ENCODE measurements at places on chromosomes 4 and X.

- no peak for ATAC-seq
Measured at GRCh38 chr4:86613734-86614133, 19.6 kb downstream of the PTPN13 start.

- no peak for ATAC-seq
Measured at GRCh38 chr4:30610361-30610760, 109.8 kb upstream of the PCDH7 start.

GRCh38 chr4:17773135-17773698, 8.2 kb downstream of the FAM184B start:
- no peak for ATAC-seq

DNA sequence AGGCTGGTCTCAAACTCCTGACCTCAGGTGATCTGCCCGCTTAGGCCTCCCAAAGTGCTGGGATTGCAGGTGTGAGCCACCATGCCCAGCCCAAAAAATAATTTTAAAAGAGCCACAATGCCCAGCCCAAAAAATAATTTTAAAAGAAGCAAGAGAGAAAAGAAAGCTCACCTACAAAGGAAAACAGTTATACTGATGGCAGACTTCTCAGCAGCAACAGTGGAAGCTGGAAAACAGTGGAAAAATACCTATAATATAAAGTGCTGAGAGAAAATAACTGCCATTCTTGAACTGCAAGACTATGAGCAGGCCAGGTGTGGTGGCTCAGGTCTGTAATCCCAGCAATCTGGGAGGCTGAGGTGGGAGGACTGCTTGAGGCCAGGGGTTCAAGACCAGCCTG, 13.3 kb upstream of the HMGB2 start:
- no peak for ATAC-seq

GRCh38 chr4:181376058-181376457, 867.1 kb upstream of the TENM3 start:
- ATAC-seq: no peak

DNA sequence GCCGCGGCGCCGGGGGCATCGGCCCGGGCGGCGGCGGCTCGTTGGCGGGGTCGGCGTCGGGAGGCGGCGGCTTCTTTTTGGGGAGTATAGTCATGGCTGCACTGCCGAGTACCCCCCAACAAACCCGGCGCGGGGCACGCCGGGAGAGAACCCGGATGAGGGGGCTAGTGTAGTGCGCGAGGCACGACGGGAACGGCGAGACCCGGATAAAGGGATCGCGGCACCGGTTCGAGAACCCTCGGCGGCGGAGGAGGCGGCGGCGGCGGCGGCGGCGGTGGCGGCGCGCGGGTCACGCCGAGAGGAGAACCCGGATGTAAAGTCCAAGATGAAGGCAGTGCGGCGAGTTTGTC, at the start of gene OTUD5:
OTUD5 (minus strand) TSS at position 131 of the 350 bp plus-strand sequence; CDS start at position 94, 37 bp downstream.
- peak; percentile 62 for ATAC-seq

GRCh38 chrX:154374313-154375155, at the start of gene FLNA:
Gene FLNA (minus strand): TSS chrX:154374634. CDS start chrX:154371245, 3,389 bp downstream.
- ATAC-seq: no peak

GRCh38 chrX:15930585-15930984, 76.0 kb upstream of the AP1S2 start:
- no peak for ATAC-seq

DNA sequence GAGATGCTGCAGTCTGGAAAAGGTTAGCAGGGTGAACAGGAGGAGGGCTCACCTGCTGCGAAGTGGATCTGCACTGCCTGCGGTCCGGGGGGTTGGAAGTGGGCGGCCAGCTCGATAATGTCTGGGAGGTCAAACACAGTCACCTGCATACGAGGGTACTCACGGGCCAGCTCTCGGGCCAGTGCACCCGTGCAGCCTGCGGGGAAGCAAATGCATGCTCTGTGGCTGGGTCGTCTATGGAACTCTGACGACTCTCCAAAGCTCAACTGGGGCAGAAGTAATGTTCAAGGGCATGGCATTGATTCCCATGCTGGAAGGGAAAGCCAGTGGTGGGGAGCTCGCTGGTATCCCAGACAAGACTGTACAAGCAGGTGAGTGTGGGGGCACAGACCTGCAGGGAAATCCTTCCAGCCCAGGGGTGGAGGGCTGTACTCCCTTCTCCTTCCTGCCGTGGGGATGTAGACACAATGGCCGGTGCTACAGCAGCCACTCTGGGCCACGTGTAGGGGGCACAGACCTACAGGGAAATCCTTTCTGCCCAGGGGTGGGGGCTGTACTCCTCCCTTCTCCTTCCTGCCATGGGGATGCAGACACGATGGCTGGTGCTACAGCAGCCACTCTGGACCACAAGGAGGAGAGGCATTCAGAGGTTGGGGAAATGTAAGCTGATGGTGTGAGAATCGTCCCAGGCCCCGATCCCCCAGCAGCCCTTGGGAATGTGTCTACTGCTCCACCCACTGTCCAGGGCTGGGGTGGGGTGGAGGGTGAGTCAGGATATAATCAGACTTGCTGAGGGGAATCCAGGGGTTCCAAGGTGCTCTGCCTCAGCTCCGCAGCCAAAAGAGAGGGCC, 26.2 kb upstream of the SLC25A6 start:
- no peak for ATAC-seq

GRCh38 chrX:38052096-38052495, 45.7 kb downstream of the SYTL5 start:
- peak; percentile 28 for ATAC-seq

DNA sequence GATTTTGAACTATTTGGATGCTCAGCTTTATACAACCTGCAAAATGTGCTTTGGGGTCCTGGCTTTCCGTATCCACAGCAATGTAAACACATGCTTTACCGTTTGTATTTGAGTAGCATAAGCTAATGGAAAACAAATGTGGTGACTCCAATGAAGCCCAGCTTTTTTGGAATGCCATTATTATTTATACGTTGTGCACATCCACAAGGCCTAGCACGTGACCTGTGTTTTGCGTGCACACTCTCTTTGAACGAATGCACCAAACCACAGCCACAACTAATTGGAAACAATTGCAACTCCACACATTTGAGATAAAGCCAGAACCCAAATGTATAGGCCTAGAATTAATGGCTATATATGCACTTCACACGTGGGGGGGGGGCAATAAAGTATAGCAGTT, 189.5 kb upstream of the GPC4 start:
- no peak for ATAC-seq

DNA sequence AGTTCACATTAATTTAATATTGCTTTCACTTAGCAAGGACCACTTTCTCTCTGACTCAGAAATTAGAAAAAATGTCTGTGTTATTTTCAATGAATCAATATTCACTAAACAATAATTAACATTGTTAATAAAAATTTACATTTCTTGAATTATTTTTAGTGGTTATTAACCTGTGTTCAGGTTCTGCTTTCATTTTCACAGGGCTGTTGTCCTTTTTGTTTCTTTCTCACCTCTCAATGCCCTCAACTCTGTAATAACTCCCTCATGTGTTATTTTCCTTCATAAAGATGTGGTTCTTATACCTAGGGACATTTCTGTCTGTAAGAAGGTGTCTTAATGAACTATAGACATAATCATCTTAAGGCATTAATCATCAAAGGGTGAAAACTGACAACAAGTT, 43.1 kb upstream of the PRR27 start:
- no peak for ATAC-seq

- no peak for ATAC-seq
Measured at GRCh38 chr4:180940680-180941079, 1302.5 kb upstream of the TENM3 start.

DNA sequence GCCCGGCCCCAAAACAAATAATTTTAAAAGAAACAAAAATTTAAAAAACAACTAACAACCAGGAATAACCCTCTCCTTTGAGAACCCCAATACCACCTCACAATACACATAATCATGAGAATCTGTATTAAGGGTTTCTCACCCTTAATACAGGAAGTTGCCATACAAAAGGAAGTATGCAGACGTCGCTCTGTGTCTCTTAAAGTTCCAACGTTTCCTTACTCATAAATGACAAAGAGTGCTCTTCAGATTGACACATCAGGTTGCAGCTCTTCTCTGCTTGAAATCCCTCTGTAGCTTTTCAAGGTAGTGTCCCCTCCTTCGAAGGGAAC, 73.9 kb upstream of the IRF2 start:
- ATAC-seq: no peak

DNA sequence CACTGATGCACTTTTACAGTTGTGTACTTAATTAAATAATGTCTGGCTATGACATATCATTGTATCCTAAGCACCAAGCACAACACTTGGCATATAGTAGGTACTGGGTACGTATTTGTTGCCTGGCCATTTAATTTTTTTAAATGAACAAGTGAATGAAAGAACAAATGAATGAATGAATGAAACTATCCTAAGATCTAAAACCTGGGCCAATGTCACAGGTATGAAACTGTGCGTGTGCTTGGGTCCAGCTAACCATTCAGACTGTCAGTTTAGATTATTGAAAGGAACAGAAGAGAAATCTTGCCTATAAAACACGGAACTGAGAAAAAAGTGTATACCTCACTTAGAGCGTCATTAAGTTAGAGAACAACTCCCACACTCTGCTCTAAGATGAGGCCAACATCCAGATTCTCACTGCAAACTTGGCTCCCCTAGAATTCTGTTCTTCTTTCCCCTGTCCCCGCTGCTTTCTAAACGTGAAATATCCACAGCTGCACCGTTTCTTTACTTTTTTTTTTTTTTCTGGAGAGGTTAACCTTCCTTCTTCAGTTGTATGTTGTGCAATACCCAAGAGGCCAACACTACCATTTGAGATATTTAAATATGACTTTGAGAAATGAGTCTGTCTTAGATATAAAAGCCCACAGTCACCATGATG, 17.3 kb upstream of the SEL1L3 start:
- ATAC-seq: no peak

DNA sequence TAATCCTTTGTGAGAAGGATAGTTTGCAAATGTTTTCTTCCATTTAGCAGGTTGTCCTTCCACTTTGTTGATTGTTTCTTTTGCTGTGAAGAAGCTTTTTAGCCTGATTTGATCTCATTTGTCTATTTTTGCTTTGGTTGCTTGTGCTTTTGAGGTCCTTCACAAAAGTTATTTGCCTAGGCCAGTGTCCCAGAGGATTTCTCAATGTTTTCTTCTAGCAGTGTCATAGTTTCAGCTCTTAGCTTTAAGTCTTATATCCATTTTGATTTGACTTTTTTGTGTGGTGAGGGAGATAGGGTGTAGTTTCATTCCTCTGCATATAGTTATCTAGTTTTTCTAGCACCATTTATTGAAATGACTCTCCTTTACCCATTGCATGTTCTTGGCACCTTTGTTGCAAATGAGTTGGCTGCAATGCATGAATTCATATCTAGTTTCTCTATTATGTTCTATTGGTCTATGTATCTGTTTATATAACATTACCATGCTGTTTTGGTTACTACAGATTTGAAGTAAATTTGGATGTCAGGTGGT, 41.8 kb upstream of the ANTXR2 start:
- ATAC-seq: no peak

DNA sequence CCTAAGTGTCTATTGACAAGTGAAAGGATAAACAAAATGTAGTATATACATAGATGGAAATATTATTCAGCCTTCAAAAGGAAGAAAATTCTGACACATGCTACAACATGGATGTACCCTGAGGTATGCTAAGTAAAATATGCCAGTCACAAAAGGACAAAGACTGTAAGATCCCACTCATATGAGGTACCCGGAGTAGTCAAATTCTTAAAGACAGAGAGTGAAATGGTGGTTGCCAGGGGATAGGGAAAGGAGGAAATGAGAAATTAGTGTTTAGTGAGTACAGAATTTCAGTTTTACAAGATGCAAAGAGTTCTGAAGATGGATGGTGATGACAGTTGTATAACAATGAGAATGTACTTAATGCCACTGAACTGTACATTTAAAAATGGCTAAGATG, 102.3 kb upstream of the NAP1L5 start:
- ATAC-seq: no peak

- no peak for ATAC-seq
Measured at GRCh38 chrX:153471663-153472280, 1.4 kb upstream of the HAUS7 start.

GRCh38 chrX:23953908-23954269, 46.1 kb downstream of the CXorf58 start:
- ATAC-seq: no peak

DNA sequence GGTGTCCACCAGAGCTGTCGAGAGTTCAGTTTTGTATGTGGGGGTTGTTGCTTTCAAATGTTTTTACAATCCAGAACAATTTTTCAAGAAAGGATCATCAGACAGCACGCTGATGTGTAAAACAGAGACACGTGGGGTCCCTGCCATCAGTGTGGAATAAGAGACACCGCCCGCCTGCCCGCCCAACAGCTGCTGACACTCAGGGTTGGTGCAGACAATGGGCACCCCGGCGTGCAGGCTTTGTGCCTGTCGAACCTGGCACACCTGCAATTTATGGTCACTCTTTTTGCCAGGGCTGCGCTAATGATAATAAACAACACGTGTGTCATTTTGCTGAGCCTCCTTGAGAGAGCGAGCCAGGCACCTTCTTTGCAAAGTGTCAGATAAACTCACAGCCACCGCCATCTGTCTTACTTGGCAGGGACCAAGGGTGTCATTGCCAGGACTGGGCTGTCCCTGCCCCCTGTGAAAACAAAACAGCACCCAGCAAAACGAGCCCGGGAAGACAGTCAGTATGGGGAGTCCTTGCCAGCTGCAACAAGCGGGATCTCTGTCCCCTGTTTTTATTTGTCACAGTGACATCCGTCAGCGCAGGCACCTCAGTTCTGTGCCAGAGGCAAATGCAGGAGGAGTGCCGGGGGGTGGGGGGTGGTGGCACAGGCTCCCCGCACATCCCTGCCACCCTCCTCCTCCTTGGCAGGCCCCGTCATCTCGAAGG, 69.1 kb downstream of the PSAPL1 start:
- no peak for ATAC-seq

DNA sequence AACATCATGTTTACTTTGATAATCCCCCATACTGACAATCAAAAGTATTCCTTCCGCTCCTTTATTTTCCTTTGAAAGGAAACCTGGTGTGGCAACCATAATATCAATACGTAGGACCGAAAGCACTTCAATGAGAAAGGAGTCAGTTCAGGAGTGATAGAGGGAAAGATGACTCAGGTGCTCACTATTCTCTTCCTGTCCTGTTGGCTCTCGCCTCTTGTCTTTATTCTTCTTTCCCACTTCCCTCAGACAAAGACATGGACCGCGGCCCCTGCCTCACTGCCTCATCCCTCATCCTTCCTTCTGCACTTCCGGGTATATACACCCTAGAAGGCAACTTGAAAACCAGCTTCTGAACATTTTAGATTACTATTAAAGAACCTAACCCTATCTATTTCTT, 49.8 kb upstream of the TNIP3 start:
- ATAC-seq: no peak

DNA sequence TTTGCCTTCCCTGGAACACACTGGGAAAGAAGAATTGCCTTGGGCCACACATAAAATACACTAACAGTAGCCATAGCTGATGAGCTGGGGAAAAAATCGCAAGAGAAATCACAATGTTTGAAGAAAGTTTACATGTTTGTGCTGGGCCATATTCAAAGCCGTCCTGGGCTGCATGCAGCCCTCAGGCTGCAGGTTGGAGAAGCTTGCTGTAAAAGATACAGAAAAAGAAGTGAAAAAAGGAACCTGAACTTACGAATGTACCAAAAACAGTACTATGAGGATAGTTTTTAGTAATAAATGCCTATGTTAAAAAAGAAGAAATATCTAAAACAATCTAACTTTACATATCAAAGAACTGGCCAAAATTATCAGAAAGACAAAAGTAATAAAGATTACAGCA, 82.1 kb downstream of the UGT2B28 start:
- no peak for ATAC-seq

Data from activated CD4-positive, CD25-positive, alpha-beta regulatory T cell treated with anti-CD3 and anti-CD28 coated beads, Interleukin-2, amount 50 U/mL, for 24 hours (primary cell).